Mesothelial cell of epicardium (in vitro differentiated cells): ENCODE measurements at places on chromosomes 12 and 14.

DNA sequence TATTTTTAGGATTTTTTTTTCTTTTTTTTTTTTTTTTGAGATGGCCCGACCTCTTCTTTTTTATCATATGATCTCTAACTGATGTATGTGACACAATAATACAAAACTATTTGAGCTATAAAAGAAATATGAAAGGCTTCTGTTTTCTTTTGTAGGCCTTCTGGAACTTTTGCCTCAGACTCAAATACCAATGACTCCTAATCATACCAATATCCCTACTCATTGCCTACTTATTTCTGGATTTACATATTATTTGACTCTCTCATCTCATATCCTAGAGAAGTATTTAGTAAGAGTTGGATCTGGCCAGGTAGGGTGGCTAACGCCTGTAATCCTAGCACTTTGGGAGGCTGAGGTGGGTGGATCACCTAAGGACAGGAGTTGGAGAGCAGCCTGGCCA lies 12.7 kb upstream of the WDR89 start:
- DNase-seq = no peak

- DNase-seq = no peak
Observed at GRCh38 chr12:48980389-48980952, 2.3 kb downstream of the WNT1 start.

DNA sequence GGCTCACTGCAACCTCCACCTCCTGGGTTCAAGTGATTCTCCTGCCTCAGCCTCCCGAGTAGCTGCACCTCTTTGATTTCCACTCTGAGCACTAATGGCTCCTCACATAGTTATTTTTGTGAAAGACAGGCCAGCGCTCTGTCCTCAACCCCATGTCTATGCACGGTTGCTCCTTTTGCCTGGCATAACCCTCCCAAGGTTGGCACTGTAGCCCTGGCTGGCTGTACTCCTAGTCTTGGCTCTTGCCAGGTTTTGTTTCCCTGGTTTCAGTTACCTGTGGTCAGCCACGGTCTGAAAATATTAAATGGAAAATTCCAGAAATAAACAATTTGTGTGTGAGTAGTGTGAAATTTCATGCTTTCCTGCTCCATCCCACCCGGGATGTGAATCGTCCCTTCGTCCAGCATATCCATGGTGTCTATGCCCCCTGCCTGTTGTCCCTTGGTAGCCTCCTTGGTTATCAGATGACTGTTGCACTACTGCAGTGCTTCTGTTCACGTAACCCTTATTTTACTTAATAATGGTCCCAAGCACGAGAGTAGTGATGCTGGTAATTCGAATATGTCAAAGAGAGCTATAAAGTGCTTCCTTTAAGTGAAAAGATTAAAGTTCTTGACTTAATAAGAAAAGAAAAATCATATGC lies 12.3 kb upstream of the DCD start:
- DNase-seq = no peak

DNA sequence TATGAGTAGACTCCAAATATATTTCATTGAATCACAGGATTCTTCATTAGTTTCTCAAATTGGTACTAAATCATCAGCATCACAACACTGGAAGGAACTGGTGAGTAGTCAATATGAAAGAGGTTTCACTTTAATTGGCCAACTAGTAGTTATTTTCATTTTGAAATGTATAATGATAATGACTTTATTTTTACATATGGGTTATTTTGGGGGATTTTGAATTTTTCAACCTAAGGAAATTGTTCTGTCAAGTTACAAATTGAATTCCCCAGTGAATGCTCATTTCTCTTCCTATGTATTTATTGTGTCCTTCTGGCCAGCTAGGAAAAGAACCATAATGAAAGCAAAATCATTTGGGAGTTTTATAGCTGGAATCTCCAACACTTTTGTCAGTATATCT lies 174.2 kb upstream of the ATP2B1 start:
- DNase-seq = no peak

DNA sequence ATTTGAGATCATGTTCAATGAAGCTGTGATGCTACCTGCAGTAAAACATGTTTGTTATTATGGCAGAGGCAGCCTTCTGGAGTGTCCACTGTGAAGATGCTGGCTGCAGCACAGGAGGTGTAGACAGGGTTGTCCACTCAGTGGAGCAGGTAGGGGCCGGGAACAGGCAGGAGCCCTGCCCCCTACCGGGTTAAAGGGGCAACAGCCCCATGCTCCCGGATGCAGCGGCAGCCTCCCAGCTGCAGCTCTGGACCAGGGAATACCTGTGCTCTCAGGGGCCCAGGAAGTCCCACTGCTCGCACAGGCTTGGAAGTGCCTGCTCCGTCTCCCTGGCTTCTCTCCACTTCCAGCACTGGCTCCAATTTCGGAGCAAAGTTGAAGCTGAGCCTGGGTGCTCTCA lies 401.6 kb downstream of the FOXG1 start:
- no peak for DNase-seq

- no peak for DNase-seq
Observed at GRCh38 chr12:27821259-27821973, 41.4 kb upstream of the MANSC4 start.

DNA sequence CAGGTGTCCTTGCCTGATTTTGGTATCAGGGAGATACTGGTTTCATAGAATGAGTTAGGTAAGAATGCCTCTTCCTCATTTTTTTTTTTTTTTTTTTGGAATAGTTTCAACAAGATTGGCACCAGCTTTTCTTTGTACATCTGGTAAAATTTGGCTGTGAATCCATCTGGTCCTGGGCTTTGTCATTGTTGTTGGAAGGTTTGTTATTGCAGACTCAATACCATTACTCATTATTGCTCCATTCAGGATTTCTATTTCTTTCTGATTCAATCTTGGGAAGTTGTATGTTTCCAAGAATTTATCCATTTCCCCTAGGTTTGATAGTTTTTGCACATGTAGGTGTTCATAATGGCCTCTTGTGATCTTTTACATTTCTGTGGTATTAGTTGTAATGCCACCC lies 126.0 kb upstream of the KITLG start:
- no peak for DNase-seq

DNA sequence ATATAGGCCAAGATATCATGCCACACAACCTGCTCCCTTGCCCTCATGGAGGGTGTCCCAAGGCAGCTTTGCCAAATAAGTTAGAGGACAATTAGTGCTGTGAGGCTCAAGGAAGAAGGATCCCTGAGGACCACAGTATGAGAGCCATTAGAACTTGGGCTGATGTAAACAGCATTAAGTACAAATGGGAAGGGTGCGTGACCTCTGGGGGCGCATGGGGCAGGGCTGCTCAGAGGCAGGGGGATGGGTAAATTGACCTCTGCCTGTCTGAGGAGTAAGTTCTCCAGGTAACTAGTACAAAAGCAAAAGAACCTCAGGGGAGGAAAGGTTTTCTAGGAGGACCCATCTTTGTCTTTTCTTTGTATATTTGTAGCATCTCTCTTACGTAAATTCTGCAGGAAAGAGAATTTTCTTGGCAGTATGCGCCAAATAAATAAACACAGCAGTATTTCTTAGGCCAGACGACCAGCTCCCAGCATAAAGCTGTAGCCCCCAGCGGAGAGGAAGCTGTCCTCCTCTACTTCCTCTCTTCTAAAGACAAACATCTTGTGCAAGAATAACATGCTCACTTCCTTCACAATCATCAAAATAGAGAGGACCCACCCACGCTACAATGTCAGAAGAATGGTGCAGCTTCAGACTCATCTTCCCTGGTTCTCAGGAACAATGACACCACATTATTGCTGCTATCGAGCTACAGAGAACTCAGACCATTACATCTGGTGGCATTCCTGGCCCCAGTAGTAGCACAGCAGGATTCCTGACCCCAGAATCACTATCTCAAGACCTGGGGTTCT lies 16.4 kb upstream of the VWF start:
- no peak for DNase-seq

- no peak for DNase-seq
Observed at GRCh38 chr12:124303579-124304313, 8.9 kb downstream of the RFLNA start.

DNA sequence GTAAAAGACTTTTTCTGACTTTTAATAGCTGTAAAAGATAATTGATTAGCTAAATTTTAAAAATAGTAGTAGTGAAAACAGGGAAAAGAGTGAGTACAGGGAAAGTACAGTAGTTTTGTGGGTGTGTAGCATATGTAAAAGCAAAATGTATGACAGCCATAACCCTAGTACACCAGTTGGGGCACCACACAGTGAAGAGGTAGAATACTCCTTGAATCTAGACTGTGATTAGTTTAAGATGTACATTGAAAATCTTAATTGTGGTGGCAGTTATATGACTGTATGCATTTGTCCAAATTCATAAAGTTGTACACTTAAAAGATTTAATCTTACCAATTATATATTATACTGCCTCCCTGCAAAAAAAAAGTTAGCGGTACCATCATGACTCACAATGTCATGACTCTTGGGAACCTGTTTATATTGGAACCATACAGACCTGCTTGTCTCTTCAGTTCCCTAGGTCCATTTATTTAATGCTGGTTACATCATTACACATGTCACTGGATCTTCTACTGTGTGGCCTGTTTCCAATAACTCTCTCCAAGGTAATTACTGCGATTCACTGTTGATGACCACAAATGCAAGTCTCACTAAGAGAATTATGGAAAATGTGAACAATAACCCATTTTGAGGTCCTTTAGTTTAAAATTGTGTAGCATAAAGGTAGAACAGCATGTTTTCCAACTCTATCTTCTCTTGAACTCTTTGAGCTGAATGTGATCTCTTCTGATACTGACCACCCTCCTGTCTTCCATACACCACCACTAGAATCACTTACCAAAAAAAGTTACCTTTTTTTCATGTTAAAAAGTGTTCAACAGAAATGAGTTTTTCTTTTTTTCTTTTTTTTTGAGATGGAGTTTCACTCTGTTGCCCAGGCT lies 264.2 kb upstream of the AMIGO2 start:
- no peak for DNase-seq

- DNase-seq = no peak
Observed at GRCh38 chr12:110269622-110270124, 11.4 kb upstream of the ATP2A2 start.

DNA sequence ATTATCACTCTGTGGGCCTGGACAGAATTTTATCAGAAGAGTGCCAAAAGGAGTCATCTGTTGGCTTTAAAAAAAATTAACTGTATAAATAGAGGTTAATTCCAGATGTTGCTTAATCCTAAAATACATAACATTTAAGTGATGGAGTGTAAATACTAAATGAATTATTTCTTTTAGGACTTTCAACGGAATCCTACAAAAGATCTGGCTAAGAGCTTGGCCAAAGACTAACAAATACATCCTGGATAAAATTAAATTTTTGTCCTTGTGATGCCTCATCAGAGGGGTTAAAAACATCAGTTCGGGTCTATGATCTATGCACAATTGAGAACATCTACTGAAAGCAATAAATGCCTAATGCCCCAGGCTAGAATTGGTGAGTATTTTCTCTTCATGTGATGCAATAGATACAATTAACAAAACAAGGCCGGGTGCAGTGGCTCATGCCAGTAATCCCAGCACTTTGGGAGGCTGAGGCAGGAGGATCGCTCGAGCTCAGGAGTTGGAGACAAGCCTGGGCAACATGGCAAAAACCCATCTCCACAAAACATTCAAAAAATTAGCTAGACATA lies 49.8 kb upstream of the RAP1B start:
- no peak for DNase-seq

GRCh38 chr14:32826404-32827082 lies 112.1 kb upstream of the NPAS3 start:
- no peak for DNase-seq

DNA sequence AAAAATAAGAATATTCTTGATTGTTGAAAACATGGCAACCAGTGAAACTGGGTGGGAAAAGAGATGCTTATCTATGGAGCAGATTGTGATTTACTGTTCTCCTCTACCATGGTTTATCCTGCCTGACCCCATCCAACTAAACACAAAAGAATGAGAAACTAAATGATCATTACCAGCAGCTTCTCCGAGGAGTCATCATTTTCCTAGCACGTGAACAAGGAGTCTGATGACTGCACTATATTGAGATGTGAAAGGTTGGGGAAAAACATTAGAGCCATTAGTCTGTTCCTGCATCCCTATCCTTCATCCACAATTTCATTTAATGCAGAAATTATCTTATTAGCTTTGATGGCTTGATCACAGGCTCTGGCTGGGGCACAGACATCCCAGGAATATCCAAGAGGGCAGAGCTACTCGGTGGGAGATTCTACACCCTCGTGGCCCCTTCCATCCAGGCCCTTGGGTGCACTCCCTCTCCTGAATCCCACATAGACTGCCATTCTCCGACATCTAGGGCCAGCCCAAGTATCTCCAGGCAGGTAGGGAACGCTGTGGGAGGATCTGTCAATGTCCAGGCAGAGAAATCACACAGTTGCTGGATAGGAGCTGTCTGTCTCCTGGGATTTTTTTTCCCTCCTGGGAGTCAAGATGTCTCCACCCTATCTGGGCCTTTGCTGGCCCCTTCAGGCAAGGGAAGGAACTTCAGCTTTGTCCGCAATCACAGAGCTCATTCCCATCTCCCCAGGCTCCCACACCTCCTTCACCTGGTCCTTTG lies 43.3 kb upstream of the DHRS4 start:
- DNase-seq = no peak

GRCh38 chr12:104856531-104856930 lies 101.6 kb downstream of the SLC41A2 start:
- DNase-seq = no peak

DNA sequence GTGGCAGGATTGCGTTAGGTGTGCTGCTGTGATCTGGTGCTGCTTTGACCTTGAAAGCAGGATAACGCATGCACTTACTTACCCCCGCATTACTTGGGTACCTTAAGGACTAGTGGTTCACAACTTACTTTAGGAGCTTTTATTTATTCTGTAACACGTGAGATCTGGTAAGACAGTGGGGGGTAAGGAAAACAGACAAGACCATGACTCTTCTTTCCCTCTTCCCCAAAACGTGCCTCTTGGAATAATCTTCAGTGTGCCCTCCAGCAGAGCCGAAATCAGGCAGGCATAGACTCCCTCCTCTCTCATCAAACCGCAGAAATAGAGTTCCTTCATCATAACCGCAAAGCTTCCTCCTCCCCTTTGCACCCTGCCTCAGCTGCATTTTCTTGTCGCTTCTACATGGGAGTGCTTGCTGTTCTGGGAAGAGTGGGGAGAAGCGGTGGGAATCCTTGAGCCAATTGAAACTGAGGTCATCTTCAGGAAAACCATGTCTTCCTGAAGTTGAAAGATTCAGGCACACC lies 43.4 kb downstream of the RAD52 start:
- DNase-seq = no peak

DNA sequence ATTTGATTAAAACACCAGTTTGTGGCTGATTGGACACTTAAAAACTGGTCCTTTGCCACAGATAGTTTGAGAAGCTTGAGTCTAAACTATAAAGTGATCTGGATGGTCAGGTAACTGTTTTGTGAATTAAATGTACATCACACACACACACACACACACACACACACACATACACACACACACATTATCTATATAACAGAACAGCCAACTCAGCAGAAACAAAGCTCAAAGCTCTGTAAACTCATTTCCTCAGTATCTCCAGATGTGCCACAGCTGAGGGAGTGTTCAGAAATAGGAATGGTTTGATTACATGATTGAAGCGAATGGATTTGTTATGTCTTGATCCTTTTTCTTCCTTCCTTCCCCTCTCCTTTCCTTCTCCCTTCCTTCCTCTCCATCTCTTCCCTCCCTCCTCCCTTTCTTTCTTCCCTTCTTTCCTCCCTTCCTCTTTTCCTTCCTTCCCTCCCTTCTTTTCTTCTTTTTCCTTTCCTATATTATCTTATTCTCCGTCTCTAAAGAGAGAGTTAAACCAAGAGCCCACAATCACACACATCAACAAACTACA lies 100.3 kb downstream of the LLPH start:
- DNase-seq = no peak

- no peak for DNase-seq
Observed at GRCh38 chr14:72443991-72444441, 449.9 kb downstream of the DPF3 start.

GRCh38 chr14:90665321-90666000 lies 150.8 kb downstream of the TTC7B start:
- DNase-seq = no peak

- no peak for DNase-seq
Observed at GRCh38 chr12:49662998-49663843, 39.9 kb downstream of the PRPF40B start.
